H1 (cell line): ENCODE measurements at places on chromosomes 6 and 20.

- no peak for DNase-seq
Observed at GRCh38 chr6:27026361-27026760, 221.1 kb upstream of the PRSS16 start.

DNA sequence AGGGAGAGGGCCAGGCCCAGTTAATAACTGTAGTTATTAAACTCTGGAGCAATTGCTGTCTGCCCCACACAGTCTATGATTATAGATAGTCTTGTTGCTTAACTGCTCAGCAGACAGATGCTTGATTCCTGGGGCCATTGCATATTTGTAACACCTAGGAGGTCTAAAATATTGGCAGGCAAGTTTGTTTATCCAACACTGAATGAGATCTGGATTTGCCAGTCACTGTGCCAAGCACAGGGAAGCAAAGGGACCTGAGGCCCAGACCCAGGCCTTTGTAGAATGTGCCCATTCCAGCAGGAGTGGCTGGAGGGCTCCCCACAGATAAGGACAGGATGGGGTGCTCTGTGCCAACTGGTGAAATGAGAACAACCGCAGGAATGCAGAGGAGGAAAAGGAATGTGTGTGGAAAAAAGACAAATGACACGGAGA lies 17.6 kb upstream of the ENTPD6 start:
- DNase-seq, result no peak

DNA sequence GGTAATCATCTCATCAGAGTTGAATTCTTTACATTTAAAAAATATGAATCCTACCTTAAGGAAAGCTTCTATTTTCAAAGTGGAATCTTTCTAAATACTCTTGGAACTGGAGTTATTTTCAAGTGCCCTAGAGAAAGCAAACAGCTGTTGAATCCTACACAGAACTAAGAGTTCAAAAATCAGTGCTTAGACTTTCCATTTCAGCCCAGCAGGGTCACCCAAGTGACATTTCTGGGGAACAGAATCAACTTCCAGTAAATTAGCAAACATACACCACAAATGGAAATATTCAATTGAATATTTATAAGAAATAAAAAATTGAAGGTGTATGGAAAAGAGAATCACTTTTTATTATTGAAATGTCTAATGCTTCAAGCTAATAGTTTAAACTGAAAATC lies 427.7 kb upstream of the NOX3 start:
- DNase-seq, result no peak

DNA sequence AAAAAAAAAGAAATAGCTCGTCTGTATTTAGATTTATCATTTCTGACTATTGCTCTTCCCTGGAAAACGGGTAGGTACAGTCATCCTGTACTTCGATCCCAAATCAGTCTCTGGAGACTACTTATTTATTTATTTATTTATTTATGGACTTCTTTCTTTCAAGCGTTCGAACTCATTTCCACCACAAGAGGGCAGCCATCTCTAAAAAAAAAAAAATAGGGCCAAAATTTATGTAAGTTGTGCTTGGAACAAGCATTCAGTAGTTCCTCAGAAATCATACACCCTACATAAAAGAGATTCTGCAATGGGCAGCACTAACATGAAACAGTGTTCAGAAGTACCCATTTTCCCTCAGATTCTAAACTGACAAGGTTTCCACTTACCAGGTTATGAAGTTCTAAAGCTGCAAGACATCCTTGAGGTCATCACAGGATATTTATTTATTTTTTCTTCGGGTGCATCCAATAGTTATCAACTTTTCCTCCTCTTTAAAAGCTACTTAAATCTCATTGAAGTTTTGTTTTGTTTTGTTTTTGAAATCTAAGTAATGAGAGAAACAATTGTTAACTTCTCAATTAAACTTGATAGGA lies 1.9 kb upstream of the BMP2 start:
- DNase-seq, result no peak

DNA sequence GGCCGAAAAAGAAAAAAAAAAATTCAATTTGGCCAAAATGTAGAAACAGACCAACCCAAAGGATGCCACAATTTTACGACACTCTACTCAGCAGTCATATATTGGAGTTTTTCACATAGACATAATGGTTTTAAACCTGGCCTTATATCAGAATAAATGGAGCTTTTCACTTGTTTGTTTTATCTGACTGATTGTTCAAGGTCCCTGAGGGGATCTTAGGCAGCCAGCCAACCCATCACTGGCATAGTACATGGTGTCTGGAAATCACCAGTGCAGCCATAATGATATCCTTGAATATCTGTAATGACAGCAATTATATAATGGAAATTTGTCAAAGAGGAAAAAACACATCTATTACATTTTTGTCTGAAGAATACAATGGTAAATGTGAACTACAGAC lies 96.9 kb downstream of the PRSS35 start:
- no peak for DNase-seq

DNA sequence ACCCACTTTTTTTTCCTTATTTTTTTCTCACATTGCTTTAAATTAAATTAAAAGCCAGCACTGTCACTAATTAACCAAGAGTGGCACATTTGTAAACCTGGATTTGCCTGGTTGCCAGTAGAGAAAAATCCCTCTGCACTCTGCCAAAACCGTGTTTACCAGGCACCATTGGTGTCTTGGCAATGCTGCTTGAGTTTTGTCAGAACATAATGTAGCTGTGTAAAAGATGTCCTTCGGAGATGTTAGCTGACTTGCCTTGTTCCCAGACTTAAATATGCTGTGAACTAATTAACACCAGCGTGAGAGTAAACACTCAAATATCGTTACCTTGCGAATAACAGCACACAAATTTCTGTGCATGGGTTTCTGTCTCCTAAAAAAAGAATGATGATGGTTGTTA lies 694.9 kb upstream of the ID4 start:
- DNase-seq, result no peak

DNA sequence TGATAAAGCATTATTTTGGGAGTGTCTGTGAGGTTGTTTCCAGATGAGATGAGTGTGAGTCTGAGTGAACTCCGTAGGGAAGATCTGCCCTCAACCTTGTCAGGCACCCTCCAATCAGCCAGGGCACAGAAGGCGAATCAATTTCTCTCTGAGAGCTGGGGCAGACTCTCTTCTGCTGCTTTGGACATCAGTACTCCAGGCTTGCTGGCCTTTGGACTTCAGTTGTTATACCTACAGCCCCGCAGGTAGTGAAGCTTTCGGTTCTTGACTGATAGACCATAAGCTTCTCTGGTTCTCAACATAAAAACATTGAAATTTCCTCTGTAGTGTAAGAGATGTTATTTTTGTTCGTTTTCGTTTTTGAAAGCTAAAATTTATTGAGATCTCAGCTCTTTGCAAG lies 71.4 kb downstream of the MAFB start:
- no peak for DNase-seq

GRCh38 chr6:25107218-25107617 lies 171.5 kb upstream of the RIPOR2 start:
- DNase-seq, result no peak

- no peak for DNase-seq
Observed at GRCh38 chr6:6931071-6932025, 176.4 kb upstream of the RREB1 start.

- DNase-seq, result no peak
Observed at GRCh38 chr6:133834472-133835170, 54.3 kb upstream of the TCF21 start.

GRCh38 chr6:11350294-11350693 lies 117.8 kb upstream of the NEDD9 start:
- no peak for DNase-seq

- DNase-seq, result no peak
Observed at GRCh38 chr20:56993020-56993559, 273.4 kb downstream of the BMP7 start.

- DNase-seq, result no peak
Observed at GRCh38 chr6:116945809-116946208, 68.8 kb downstream of the RFX6 start.

GRCh38 chr6:112241820-112242429 lies 12.4 kb downstream of the LAMA4 start:
- no peak for DNase-seq

GRCh38 chr20:39602649-39603048 lies 640.5 kb downstream of the DHX35 start:
- DNase-seq, result no peak

DNA sequence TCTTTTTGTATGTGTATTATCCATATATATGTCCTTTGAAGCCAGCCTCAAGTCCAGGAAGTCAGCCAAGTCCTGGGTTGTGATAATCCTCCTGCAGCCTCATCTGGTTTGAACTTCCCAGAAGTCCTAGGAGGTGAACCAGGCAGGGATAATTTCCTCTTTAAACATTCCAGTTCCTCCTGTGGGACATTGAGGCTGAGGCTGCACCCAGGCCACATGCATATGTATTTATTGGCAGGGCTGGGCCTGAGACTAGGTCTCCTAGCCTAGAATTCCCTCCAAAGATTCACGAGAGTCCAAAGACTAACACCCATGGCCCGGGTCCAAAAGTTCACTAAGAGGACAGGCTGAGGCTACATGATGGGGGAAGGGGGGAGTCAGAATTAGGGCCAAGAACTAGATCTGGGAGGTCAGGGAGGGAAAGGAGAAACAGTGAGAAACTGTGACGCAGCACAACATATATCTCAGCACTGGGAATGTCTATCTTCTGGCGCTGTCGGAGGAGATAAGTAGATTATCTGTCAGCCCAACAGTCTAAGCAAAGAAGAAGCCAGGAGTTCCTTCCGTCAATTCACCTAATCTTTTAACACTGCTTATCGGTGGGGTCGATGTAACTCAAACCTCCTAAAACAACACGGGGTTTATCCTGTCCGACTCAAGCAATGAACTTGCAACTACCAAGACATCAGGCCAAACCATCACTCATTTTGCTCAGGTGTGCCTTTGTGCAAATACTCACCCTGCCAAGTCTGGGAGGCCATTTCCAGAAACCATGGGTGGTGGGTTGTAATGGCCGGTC lies 43.3 kb downstream of the SNX5 start:
- no peak for DNase-seq

DNA sequence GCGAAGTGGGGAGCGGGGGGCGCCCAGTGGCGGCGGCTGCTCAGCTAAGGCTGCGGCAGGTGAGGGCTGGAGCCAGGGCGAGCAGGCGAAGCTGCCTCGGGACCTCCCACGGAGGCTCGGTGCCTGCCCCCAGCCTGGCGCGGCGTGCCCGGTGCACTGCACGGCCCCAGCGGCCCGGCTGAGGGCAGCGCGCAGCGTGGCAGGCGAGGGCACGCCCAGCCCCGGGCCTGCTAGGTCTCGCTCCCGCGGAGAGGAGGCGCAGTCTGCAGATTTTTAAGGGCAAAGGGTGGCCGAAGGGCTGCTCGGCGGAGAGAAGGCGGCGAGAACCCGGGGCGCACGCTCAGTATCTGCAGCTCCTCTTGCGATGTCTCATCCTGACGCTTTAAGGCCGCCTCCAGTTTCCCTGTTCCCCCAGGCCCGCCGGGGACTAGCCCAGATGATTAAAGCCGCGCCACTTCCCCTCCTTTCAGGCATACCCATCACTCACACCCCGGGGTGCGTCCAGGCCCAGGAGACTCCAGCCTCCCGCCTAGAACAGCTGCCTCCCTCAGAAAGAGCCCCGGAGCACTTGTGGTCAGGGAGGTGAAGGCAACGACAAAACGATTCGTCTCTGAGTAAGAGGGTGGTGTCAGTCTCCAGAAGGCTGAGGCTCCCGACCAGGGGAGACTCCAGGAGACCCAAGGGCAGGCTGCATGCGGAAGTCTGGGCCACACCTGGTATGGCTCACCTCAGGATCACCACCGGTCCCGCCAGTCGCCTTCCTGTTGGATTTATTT lies at the start of gene FERMT1:
Gene FERMT1 (minus strand): TSS at position 158 of the 776 bp plus-strand sequence. CDS start 3,476 bp downstream, outside the sequence.
- peak; percentile 61 for DNase-seq

DNA sequence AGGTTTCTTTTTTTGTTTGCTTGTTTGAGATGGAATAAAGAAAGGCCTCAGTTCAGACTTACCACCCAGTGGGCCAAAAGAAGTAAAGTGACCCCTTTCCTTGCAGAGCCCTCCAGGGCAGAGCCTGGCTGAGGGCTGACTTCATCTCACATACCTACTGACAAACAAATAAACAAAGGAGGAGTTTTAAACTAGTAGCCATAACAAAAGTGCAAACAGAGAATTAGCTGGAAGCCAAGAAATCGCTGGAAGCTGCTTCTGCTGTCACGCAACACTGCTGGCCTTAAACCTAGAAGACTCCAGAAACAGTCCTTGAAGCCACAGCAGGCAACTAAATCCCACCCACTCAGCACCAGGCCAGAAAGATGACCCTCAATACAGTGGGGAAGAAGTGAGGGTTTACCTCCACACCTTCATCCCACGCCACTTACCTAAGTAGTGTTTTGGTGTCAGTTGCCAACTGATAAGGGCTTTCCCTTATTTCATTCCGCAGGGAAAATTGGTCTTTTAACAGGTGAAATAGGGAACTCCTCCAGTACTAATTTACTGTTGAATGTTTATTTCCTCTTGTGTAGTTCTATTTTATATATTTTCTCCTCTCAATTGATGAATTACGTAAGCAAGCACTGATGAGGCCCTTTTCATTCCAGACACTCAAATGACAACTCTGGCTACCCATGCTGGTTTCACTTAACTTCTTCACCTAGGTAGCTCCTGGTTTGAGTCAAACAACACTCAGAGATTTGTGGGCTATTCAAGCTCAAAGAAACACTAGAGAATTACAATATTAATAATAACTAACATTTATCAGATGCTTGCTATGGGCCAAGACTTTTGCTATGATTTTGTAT lies 46.2 kb downstream of the EDN1 start:
- DNase-seq, result no peak

DNA sequence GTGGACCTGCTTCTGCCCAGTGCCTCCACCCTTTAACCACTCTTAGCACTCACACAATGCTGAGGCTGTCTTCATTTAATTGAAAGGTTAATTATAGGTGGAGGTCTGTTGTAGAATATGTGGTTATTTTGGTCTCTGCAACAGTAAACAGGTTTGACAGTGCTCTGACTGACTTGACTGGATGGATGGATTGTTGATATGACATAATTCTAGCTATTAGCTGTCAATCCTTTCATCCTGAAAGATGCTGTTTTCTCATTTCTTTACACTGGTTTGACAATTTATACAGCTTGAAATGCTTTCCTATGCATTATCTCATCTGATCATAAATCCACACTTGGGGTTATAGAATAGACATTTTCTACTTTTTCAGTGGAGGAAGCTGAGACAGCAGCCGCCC lies 210.7 kb downstream of the CDH26 start:
- DNase-seq, result no peak

- DNase-seq, result no peak
Observed at GRCh38 chr6:6406715-6407070, 86.2 kb upstream of the F13A1 start.

DNA sequence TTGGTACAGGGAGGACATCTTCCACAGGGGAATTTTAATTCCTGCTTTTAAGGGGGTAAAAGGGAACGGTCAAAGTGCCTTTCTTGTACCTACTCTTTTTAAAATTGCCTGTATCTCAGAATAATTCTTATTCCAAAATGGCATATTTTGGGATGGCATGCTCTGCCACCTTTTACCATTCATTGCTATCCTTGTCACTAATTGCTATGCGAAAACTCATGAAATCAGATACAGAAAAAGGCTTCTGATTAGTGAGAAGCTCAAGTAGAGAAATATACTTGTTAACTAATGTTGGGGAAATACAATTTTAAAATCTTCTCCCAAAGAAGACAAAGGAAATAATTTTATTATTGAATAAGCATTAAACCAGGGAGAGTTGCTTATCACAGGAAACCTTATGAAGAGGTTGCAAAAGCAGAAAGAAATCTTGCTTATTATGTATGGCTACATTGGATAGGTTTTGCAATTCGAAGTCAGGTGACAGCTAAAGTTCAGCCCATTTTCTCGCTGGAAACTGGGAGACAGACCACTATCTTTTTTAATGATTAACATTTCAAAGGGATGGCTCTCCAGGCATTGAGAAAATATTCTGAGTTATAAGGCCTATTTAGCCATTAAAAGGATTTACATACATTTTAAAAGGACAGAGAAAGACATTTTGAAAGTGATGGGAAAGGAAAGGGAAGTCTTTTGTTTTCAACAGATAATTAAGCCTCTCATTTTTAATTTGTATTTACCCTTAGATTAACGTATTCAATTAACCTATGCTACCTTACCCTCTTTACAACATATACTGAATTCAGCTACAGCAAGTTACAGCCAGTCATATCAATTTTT lies 110.3 kb upstream of the PRSS16 start:
- DNase-seq, result no peak
